Pancreas (tissue), 10 donors: ENCODE measurements at places on chromosomes 16 and 17. TPM values are rescaled to one million over a fixed set of nuclear protein-coding genes. Genes with fewer than 3 reads are reported as not detected.

Gene OTOP2
- total RNA-seq = not detected

Gene ADAM11
- 0.12 TPM for total RNA-seq

- DNase-seq = no peak
Measured at GRCh38 chr17:82887255-82888164, 47.7 kb upstream of the ZNF750 start.

Gene SP6
- 0.56 TPM for total RNA-seq

DNA sequence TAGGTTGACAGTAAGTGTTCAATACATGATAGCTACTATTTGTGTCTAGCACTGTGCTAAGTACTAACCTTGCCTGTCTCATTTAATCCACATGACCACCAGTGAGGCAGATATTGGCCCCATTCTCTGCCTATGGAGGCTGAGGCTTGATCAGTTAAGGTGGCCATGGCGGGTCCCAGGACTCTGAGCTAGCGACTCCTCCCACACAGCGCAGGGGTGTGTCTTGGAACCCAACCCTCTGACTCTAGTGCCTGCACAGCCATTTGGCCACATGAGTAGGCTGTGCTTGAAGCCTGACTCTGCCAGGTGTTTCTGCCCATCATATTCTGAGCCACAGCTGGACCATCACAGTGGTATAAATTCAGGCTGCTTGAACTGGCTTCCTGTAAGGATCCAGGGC, 6.4 kb downstream of the NHERF1 start:
- DNase-seq = no peak

Gene CLEC3A
- not detected for total RNA-seq

Gene PMFBP1
- total RNA-seq = 2.7 TPM

Gene SMTNL2
- total RNA-seq = not detected

Gene ATP6V0D1
- total RNA-seq = 47.7 TPM

Gene PRR11
- 0.95 TPM for total RNA-seq

DNA sequence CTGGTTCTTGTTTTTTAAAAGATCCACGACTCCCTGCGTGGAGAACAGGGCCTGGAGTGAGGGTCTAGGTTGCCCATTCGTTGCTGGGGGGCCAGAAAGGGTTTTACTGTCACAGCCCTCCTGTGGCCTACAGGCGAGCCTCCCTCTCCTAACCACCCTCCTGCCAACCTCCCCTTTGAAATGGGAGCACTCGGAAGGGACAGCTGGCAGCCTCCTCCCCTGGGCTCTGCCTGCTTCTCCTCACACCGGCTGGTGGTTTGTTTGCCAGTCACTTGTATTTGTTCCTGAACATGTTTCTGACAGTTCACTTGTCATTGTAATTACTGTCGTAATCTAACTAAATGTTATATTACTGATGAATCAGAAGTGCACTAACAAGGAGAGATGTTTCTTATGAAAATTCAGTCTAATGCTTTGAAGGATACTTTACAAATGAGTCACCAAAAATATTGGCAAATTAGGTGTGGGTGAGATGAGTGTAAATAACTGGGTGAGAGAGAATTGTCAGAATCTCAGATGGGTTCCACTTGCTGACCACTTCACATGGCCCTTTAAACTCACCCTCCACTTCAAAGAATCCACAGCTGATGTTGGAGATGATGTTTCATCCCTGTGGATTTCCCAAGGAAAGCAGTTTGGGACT, 2.7 kb upstream of the SPPL2C start:
- no peak for DNase-seq

Gene CD300H
- not detected for total RNA-seq

Gene FBXL16
- 1.4 TPM for total RNA-seq

GRCh38 chr17:8954339-8954738, 11.2 kb downstream of the PIK3R5 start:
- no peak for DNase-seq

Gene ASPSCR1
- 15.7 TPM for total RNA-seq

GRCh38 chr16:8832717-8833105, 35.1 kb downstream of the PMM2 start:
- no peak for DNase-seq

Gene PDXDC1
- total RNA-seq = 76.7 TPM

DNA sequence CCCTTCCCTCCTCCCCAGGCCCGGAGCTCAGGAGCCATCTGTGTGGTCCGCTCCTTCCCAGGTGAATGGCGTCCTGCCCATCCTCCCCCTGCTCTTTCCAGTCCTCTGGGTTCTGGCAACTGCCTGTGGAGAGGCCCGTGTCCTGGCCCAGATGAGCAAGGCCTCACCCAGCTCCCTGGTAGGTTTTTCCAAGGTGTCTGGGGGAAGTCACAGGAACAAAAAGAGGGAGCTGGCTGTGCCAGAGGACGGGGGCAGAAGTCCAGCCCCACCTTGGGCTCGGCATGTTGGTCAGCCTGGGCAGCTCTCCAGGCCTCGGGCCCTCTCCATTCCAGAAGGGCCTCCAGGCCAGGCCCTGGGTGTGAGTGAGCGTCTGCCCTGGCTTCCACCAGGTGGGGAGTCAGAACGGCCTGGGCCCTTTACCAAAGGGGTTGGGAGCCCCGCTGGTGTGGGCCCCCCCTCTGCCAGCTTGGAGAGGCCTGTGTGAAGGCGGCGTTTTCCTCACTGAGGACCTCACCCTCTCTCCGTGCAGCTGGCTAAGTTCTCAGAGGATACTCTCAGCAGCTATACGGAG, 25.1 kb downstream of the CASKIN2 start:
- DNase-seq = no peak

Gene SKA2
- 12.1 TPM for total RNA-seq

- no peak for DNase-seq
Measured at GRCh38 chr17:81346908-81347349, 48.3 kb upstream of the BAHCC1 start.

GRCh38 chr16:81286190-81286589, 28.6 kb upstream of the GAN start:
- DNase-seq = no peak

Gene ALOX15
- not detected for total RNA-seq

- DNase-seq = no peak
Measured at GRCh38 chr17:81479175-81480071, 33.2 kb downstream of the ACTG1 start.

Gene SNN
- total RNA-seq = 3.9 TPM

Gene ZP2
- not detected for total RNA-seq

Gene SHCBP1
- 0.86 TPM for total RNA-seq

GRCh38 chr17:74274709-74275340, 791 bp downstream of the DNAI2 start:
- DNase-seq = no peak

DNA sequence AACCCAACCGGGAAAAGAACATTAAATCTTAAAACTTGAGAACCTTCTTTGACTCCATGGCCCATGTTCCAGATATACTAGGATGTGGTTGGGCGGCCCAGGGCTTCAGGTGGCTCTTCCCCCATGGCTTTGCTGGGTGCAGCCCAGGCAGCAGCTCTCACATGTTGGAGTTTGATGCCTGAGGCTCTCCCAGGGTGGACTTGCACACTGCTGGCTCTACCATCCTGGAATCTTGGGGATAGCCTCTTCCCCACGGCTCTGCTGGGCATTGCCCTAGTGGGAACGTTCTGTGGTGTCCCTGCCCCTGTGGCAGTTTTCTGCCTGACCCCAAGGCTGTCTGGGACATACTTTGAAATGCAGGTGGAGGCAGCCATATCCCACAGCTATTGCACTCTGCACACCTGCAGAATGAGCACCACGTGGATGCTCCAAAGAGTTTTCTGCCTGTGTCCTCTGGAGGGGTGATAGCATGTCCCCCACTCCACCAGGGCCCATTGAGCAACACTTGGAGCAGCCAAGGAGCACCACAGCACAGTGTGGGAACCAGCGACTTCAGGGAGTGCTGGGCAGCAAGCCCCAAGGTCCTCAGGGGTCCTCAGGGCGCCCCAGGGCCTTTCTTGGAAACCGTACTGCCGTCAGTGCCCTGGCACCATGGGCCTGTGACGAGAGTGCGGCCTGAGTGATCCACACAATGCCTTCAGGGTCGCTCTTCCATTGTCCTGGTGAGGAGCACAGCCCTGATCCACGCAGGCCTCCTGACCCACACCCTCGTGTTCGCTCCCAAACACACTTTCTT, 70.8 kb downstream of the GOSR1 start:
- no peak for DNase-seq

DNA sequence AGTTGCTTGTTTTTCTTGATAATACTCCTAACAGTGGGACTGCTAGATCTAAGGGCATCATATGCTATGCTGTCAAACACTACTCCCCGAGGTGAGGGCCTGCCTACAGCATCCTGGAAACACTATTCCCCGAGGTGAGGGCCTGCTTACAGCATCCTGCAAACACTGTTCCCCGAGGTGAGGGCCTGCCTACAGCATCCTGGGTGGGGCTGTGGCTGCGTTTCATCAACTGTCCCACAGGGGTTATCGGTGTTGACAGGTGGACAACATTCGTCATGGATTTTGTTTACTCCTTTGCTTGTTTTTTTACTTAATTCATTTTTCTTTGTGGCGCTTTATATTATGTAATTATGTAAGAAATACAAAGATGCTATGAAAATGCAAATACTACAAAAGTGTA, 22.5 kb downstream of the NPRL3 start:
- no peak for DNase-seq

DNA sequence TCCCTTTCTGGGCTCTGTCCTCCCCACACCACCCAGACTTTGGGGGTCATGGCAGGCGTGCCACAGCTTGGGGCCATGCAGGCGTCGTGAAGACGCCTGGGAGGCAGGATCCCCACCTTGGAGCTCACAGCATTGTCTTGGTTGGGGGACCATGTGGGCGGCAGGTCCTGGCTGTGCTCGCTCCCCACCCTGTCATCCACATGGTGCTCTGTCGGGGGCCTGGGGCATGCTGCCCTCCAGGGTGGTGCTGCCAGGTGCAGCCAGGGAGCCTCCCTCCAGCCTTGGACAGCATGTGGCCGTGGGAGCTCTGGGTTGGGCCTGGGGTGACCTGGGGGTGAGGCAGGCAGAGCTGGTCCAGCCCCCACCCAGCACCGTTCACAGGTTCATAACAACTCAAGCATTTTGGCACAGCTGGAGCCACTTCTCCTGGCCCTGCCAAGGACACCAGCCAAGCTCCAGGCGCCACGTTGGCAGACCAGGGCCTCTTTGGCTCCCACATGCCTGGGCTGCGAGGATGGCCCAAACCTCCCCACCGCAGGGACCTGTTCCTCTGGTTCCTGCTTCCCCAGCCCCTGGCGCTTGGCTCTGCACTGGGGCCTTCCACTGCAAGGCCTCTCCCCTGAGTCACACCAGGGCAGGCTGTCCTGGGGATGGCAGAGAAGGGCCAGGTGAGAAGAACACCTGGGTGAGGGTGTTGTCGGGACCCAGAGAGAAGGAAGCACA, 15.1 kb upstream of the ATP6V0C start:
- peak; percentile 66 for DNase-seq

GRCh38 chr16:5430598-5430997, 333.0 kb upstream of the EEF2KMT start:
- no peak for DNase-seq

DNA sequence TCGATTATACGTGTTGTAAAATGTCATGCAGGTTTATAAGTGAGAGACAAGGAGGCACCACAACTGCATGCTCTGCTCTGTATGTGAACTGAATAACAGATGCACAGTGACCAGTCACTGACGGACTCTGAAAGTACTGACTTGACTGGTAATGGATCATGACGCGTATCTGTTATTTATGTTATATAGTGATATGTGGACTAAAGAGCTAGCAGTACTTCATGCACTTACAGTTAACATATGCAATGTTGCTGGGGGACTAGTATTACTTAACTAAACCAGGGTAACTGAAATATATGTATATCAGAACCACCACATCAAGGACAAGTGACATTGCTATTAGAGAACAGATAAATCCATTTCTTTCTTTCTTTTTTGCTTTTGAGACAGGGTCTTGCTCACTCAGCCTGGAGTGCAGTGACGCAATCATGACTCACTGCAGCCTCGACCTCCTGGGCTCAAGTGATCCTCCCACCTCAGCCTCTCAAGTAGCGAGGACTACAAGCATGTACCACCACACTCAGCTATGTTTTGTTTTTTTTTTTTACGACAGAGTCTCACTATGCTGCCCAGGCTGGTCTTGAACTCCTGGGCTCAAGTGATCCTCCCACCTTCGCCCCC, 17.2 kb downstream of the COIL start:
- DNase-seq = no peak

DNA sequence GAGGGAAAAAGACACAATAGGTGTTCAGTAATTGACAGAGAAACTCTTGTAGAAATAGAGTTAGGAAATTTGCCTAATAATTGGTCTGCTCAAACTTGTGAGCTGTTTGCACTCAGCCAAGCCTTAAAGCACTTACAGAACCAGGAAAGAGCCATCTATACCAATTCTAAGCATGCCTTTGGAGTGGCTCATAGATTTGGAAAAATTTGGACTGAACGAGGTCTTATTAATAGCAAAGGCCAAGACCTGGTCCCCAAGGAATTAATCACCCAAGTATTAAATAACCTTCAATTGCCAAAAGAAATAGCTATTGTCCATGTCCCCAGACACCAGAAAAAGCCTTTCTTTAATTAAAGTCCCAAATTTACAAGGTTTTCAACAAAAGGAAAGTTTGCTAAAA, 90.3 kb downstream of the EMP2 start:
- no peak for DNase-seq

DNA sequence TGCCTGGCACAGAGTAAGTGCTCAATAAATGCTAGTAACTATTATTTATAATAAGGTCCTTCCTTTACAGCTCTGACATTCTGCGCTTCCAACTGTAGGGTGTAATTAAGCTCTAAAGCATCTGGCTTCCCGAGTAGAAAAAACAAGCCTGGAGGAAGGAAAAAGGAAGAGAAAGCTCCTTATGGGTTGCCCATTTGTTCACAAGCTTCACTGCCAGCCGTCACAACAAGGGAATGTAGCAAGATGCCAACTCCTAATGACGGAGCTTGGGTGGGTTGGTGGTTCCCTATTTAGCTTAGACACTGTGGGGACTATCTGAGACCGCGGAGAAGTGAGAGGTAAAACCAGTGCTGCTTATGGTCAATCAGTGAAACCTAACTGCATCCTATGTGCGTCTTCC, 7.3 kb upstream of the RPRML start:
- no peak for DNase-seq

DNA sequence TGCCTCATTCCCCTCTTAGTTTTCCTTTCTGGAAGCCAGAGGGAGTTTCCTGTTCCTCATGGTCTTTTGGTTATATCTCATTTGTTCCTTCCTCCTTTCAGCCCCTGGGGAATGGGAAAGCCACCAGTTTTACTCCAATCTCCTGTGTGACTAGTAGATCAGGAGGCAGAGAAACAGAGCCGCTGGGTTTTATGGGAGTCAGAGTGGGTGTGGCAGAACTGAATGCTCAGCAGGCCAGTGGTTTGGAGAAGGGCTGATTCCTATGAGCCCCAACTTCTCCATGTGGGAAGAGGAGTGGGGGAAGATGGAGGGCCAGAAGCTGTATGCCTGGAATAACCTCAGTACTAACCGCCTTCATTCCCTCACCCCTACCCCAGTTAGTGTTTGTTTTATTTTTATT, 4.1 kb downstream of the DNAH2 start:
- no peak for DNase-seq

GRCh38 chr16:726438-727290, at the start of the genes CCDC78 and HAGHL:
Gene CCDC78, minus strand, starts transcription at chr16:726443. Its CDS starts 76 bp downstream, at chr16:726367.
Gene HAGHL, plus strand, starts transcription at chr16:727106. Its CDS starts 404 bp downstream, at chr16:727510.
- DNase-seq = peak; percentile 84

- DNase-seq = peak; percentile 19
Measured at GRCh38 chr17:81520021-81520901, 7.7 kb upstream of the ACTG1 start.

Gene CHTF8
- 42.0 TPM for total RNA-seq
